EH (cell line): ENCODE measurements at places on chromosomes 4 and X.

- DNase-seq: peak; percentile 36
Measured at GRCh38 chr4:146336410-146336807, 122.1 kb downstream of the REELD1 start.

GRCh38 chrX:17822351-17822750 is 38.7 kb downstream of the RAI2 start:
- peak; percentile 4 for DNase-seq

GRCh38 chrX:69362354-69362753 is 141.8 kb upstream of the NALF2 start:
- DNase-seq: peak; percentile 34

DNA sequence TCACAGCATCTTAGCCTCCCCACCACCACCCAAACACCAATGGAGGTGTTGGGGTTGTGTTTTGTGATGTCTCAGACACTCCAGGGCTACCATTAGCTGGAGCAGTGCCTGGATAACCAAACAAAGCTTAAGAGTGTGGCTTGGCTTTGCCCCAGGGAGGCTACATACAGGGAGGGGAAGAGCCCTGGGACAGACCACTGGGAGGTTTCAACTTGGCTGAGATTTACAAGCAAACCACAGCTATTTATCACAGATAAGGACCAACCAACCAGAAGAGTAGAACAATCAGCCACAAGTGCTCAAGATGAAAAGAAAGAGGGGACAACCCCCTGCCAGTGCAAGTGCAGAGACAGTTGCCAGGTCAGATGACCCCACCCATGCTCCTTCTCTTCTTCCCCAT is 24.1 kb downstream of the SOX3 start:
- DNase-seq: no peak

DNA sequence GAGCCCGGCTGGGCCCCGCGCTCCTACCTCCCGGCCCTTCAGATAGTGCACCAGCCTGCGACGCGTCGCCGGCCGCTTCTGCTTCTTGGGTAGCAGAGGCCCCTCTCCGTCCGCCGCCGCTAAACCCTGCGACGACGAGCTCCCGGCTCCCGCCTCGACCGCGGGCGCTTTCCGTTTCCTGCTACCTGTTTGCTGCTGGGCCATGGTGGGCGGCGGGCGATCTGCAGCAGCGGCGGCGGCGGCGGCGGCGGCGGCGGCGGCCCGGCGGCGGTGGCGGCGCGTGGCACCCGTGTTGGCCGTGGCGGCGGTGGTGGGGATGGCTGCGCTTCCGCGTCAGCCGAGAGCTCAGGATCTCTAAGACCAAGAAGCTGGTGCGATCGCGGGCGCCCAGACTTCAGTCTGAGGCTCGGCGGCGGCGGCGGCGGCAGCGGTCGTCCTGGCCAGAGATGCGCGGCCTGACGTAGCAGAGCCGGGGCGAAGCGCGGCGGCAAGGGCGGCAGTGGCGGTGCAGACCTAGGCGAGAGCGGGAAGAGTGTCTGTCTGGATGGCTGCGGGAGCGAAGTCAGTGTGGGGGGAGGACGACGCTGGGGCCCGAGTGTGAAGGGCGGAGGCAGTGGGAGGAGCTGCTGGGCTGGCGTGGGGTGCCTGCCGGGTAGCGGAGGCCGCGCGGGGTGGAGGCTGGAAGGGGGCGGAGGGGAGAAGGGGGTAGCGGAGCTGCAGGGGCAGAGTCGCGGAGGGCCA is at the start of gene DCAF12L2:
Gene DCAF12L2 (minus strand): TSS at position 569 of the 741 bp plus-strand sequence. CDS start 365 bp downstream, at position 204.
- DNase-seq: no peak

GRCh38 chr4:151276787-151277562 is at the start of gene PRSS48:
Gene PRSS48 (plus strand): TSS chr4:151277161. CDS start chr4:151277173, 12 bp downstream.
- peak; percentile 65 for DNase-seq

- peak; percentile 28 for DNase-seq
Measured at GRCh38 chr4:55172694-55173287, 47.4 kb upstream of the KDR start.

DNA sequence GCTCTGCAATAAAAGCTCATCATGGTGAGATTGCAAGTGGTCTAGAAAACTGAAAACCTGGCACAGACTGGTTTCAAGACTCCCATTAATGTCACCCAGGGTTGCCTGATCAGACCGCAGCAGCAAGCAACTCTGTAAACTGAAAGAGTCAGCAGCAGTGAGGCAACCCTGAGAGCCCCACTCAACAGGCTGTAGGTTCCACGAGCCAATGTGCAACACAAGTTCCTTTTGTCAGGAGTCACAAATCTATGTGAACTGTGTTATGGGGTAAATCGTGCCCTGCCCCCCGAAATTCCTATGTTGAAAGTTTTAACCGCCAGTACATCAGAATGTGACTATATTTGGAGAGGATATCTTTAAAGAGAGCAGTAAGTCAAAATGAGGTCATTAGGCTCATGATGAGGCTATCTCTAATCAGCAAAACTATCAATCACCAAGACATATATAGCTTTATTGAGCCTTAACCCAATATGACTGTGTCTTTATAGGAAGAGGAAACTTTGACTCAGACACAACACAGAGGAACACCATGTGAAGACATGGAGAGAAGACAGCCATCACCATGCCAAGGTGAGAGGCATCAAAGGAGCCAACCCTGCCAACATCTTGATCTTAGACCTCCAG is 94.0 kb downstream of the FBXO8 start:
- DNase-seq: peak; percentile 11
